MV-4-11 (cell line): ENCODE measurements at places on chromosomes 5 and 9.

DNA sequence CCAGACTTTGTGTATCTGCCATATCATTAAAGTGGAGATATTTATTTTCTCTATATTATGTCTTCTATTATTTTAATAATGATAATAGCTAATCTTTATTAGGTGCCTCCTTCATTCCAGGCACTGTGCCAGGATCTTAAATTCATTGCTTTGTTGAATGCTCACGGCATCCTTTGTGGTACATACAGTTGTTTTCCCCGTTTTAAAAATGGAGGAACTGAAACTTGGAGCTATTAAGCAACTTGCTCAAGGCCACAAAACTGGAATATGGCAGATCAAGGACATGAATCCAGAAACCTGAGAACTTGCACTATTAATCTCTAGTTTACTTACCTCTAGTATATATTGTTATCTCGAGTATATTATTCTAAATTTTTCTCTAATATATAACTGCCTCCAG lies 41.5 kb upstream of the PPP3R2 start:
- peak; percentile 93 for DNase-seq

GRCh38 chr5:31635446-31635845 lies 3.5 kb upstream of the PDZD2 start:
- no peak for DNase-seq

GRCh38 chr5:74400067-74400466 lies 240.5 kb downstream of the ENC1 start:
- no peak for DNase-seq

DNA sequence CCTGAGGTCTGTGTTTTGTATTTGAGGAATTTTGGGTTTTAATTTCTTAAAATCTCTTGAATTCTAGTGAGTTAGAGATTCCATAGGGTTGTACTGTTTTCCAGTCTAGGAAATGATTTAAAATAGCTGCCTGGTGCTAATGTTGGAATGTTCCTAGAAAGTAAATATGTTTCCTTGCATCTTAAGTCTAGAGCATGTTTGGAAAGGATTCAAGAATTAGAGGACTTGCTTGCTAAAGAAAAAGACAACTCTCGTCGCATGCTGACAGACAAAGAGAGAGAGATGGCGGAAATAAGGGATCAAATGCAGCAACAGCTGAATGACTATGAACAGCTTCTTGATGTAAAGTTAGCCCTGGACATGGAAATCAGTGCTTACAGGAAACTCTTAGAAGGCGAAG lies 41.8 kb downstream of the LMNB1 start:
- no peak for DNase-seq

GRCh38 chr9:132717326-132717945 lies 47.2 kb downstream of the GTF3C4 start:
- DNase-seq: no peak

DNA sequence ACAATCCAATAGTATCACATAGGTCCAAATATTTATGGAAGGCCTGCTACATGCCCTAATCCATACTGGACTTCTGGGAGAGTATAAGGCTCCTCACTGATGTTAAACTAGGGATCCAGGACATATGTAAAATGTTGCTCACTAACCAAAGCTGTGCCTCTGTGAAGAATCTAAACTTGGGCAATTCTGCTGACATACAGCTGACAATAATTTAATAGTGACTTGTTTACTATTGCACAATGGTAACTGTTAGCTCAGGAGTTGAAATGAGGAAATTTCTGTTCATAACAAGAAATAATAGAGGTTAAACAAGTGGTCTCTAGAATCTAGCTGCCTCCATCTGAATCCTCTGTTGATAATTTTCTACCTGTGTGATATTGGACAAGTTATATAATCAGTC lies 14.9 kb upstream of the CTXN3 start:
- no peak for DNase-seq

DNA sequence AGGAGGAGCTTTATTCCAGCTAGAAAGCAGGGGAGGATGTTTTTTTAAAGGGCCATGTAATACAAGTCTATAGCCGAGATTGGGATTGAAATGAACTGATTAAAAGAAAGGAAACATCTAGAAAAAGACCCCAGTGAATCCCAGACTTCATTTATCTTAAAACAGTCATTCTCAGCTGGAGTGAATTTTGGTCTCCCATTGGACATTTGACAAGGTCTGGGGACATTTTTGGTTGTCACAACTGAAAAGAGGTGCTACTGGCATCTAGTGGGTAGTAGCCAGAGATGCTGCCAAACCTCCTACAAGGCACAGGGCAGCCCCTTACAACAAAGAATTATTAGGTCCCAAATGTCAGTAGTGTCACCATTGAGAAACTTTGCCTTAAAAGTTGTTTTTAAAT lies 16.3 kb upstream of the SPINK4 start:
- DNase-seq: peak; percentile 21

GRCh38 chr5:173907686-173908371 lies 19.7 kb downstream of the CPEB4 start:
- DNase-seq: peak; percentile 5

GRCh38 chr5:31767335-31768031 lies 128.6 kb downstream of the PDZD2 start:
- peak; percentile 69 for DNase-seq

DNA sequence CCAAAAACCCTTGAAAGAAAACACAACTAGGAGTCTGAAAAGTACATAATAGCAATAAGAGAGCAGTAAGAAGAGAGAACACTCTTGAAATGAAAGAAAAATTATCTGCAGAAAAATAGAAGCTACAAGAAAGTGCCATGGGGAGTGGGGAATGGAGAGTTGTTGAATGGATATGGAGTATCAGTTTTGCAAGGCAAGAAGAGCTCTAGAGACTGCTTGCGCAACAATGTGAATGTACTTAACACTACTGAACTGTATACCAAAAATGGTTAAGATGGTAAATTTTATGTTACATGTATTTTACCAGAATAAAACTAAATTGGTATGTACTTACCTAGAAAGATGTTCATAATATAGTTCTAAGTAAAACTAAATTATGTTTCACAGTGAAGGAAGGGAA lies 54.8 kb upstream of the RASGRF2 start:
- DNase-seq: peak; percentile 42

DNA sequence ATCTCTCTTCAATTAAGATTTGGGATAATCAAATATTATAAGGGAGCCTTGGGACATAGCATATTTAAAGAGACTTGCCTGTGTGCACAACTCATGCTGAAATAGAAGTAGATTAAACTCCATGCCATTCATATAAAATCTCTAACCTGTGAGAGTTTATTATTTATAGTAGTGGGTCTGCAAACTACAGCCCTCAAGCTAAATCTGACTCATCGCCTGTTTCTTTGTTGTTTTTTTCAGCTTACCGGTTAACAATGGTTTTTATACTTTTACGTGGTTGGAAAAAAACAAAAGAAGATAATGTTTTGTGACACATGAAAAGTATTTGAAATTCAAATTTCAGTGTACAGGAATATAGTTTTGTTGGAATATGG lies 61.9 kb upstream of the GHR start:
- DNase-seq: no peak

DNA sequence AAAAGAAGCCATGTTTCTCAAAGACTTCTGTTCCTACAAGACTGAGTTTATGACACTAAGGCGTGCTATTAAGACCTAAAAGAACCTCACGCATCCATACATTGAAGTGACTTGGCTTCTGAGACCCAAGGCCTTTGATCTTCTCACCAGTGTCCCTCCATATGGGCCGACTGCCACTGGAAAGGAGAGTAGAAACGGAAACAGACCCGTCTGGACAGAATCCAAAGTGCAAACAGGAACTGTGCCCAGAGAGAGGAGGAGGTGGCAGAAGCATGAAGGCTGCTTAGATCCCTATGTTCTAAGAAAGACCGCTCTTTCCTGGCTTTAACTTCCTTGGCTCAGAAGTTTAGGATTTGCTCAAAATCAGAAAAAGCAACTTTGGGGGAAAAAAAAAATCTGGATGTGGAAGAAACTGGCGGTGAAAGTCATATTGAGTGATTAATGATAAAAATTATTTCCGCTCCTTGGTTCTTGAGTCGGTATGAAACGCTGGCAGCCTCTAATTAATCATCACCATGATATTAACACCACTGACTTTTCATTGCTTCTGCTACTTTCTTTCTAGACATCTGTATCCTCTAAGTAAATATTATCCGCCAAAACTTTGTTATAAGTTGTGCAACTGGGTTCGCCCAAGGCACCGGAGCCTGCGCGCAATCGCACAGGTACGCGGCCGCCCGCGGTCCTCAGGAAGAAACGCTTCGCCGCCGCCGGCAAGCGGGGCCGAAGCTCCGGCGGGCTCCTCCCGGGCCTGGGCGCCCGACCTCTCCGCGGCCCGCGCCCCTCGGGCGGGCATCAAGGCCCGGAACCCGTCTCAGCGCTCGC lies 726 bp downstream of the DAP start:
- peak; percentile 70 for DNase-seq

GRCh38 chr9:9299134-9299533 lies 1313.7 kb downstream of the PTPRD start:
- DNase-seq: no peak

GRCh38 chr5:115267617-115268016 lies 4.9 kb upstream of the PGGT1B start:
- DNase-seq: no peak

GRCh38 chr9:98383758-98384157 lies 128.3 kb upstream of the TBC1D2 start:
- no peak for DNase-seq

DNA sequence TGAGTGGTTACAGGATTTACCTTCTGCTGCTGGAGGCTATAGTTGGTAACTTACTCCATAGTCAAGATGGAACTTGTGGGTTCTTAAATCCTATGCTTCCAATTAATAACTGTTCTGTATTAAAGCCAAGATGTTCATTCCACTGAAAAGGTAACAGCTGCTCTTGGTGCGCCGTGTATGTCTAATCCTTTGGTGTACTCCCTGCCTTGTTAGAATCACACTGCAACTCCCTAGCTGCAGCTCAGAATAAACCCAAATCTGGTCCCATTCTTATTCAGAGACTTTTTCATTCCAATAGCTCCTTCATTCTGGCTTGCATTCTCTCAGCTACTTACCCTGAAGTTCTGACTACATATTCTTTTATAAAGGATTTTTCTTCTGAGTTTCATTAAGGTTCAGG lies 1355.5 kb downstream of the MAT2B start:
- DNase-seq: no peak

- no peak for DNase-seq
Measured at GRCh38 chr9:7509576-7510145, 289.9 kb downstream of the DMAC1 start.

DNA sequence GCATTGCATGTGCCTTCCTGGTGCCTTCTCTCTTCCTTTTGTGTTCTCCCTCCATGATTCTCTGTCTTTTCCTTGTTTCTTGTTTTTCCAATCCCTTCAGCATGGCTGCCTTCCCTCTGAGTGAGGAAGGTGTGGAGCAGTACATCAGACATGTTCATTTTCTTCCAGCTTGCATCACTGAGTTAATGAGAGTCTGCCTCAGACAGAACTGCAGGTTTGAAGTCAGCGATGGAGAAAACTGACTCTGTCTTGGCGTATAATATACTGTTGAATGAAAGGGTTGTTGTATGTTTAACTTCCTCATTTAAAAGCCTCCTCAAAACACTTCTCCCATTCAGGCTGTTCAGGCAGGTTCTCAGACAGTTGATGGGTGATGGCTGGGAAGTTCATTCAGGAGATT lies 129.3 kb downstream of the KDM4C start:
- peak; percentile 51 for DNase-seq

- DNase-seq: no peak
Measured at GRCh38 chr9:127124111-127124531, 1.7 kb upstream of the ANGPTL2 start.

DNA sequence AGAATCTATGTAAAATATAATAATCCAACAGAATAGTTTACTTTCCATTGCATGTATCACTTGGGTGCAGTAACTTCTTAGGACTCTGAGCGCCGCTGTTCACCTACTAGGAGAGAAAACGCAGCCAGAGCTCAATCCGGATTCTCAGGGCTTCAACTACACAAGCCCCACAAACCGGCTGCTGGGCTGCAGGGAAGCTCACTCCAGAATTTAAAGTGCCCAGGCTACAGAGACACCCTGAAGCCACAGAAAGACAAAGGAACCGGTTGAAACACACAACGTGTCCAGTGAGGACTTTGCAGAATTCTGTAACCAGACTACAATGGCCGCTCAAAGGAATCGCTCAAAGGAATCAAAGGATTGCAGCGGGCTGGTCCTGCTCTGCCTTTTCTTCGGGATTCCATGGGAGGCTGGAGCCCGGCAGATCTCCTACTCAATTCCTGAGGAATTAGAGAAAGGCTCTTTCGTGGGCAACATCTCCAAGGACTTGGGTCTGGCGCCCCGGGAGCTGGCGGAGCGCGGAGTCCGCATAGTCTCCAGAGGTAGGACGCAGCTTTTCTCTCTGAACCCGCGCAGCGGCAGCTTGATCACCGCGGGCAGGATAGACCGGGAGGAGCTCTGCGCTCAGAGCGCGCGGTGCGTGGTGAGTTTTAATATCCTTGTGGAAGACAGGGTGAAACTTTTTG lies at the start of gene PCDHGA10:
Gene PCDHGA10 (plus strand): TSS at position 134 of the 686 bp plus-strand sequence. CDS start 189 bp downstream, at position 323.
- peak; percentile 68 for DNase-seq

DNA sequence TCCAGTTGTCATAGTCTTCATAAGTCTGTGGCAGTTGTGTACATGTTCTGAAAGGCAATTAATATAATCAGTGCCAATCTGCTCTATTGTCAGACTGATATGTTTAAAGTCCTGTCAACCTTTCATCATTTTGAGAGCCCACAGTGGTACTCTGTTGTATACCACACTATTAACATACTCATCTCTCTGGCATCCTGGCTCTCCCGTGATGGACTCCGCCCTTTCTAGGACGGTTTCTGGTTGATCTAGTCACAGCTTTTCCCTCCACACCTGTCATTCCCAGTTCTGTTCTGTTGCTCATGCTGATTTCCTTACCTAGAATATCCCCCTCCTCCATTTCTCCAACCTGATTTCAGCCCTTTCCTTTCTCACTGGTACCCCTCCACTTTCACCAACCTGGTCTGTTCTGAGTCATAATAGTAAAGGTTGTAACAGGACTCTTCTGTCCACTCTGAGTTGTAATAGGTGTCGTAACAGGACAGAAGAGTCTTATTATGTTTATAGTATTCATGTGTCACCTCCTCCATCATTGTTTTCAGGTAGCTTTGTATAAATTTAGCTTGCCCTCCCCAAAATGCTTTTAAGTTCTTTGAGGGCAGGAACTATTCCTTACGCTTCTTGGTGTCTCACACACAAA lies 4.1 kb downstream of the PTCD2 start:
- DNase-seq: no peak

DNA sequence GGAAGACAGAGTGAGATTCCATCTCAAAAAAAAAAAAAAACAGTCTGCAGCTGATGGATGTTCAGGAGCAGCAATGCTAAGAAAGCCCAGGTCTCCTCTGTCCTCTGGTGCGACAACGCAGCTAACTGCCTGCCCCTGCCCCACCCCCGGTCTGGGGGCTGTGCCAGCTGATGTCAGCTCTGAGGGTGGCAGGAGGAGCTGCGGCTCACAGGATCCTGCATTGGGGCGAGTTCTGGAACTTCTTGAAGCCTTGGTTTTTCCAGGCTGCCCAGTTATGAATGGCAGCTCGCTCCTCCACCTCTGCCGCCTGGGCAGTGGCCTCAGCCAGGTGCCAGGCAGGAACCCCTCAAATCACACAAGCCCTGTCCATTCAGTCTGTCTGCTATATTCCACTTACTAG lies 113.5 kb downstream of the ROR2 start:
- DNase-seq: no peak

DNA sequence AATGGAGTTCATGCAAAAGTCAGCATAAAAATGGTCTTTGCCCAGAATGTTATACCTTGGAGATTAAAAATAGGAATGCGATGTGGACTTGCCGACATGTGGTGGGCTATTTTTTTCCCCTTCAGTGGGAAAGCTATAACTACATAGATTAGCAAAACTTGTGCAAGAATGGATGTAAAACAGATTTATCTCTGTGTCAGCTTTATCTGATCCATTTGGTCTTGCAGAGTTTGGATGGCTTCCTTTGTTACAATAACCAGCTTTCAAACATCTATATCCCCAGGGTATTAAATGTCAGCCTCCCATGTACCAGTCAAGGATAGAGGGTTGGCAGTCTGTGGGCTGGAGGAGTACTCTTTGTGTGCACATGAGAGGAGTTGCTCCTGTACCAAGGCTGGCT lies 284.9 kb downstream of the TMEM38B start:
- DNase-seq: no peak
